ENCODE measurements at places on chromosomes 5 and 9.

DNA sequence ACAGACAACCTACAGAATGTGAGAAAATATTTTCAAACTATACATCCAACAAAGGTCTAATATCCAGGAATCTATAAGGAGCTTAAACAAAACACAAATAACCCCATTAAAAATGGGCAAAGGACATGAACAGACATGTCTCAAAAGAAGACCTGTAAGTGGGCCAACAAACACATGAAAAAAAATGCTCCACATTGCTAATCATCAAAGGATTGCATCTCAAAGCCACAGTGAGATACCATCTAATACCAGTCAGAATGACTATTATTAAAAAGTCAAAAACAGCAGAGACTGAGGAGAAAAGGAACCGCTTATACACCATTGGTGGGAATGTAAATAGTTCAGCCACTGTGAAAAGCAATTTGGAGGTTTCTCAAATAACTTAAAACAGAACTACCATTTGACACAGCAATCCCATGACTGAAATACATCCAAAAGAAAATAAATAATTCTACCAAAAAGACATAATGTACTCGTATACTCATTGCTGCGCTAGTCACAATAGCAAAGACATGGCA is 39.1 kb upstream of the C5orf63 start:
- no peak for DNase-seq

- DNase-seq: no peak
These were observed 483.7 kb downstream of the RAB3C start for GRCh38 chr5:59066367-59067163.

GRCh38 chr5:57659886-57660285 is 177.3 kb upstream of the ACTBL2 start:
- no peak for DNase-seq

GRCh38 chr5:107302441-107302840 is 368.3 kb downstream of the EFNA5 start:
- no peak for DNase-seq

GRCh38 chr5:115988002-115988401 is 25.7 kb downstream of the LVRN start:
- no peak for DNase-seq

Data from stimulated activated CD8-positive, alpha-beta memory T cell treated with anti-CD3 and anti-CD28 coated beads, Interleukin-4, amount 100 ng/mL, for 1 hour (primary cell).